ENCODE measurements at places on chromosomes 1 and 21. TPM values are rescaled to one million over a fixed set of nuclear protein-coding genes. Genes with fewer than 3 reads are reported as not detected.

DNA sequence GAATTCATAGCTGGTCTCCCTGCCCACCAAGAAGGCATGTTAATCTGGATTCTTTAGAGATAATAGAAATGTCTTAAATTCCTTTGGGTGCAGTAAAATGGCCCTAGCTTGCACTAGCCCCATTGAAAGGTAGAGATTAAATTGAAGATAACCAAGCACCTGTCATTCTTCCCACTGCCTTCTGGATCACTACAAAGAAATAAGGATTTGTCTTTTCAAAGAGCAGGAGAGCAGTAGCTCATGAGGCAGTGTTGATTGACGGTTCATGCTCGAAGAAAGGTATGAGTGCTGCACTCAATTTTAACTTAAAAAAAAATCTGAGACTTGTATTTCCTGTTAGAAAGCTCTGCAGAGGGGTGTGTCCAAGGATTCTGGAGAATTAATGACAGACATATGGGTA is 74.9 kb upstream of the F3 start:
- no peak for DNase-seq

GRCh38 chr21:42343556-42343955 is 7.2 kb downstream of the TFF2 start:
- no peak for DNase-seq

DNA sequence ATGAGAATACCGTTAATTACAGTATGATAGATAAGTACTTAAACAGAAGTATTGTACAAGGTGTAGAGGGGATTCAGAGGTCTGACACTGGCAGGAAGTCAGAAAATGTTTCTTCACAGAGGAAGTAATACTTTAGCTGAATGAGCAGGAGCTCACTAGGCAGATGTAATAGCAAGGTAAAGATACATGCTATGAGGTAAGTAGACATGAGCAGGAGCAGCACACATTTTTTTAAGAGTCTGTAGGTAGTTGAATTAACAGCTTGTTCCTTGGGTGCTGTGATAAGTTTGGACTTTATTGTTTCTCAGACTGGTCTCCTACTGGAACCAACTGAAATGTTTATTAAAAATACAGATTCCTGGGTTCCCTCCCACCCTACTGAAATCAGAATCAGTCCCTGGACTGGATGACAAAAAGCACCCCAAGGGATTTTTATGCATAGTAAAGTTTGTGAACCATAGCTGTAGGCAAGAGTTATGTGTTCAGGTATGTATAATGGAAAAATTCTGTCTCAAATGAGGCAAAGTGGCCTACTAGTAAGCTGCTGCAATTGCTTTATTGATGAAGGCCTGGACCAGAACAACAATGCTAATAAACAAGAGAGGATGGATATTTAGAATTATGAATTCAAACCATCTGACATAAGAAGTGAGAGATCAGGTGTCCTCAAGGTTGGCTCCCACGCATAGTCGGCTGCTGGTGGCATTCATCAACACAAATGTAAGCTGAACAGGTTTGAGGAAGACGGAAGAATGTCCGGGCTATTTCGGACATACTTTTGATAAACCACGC is 902 bp downstream of the AP4B1 start:
- no peak for DNase-seq

GRCh38 chr21:35411434-35411833 is 362.3 kb upstream of the RUNX1 start:
- no peak for DNase-seq

DNA sequence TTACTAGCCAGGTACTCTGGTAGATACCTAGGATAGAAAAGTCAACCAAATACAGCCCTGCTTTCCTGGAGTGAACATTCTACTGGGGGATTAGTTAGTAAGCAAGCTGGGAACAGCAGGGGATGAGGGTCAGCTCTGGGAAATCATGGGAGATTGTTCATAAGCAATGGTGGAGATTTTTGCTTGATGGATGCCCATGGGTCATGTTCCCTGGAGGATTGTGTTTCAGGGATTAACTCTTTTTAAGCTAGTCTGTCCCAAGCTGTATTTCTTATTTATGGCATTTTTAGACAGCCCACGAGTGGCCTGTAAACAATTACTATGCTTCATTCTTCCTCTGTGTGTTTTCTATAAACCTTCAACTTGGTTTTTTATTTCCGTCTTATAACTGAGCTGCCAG is 18.9 kb downstream of the CACHD1 start:
- DNase-seq = no peak

- no peak for DNase-seq
Measured at GRCh38 chr1:235473806-235474205, 30.4 kb downstream of the B3GALNT2 start.

GRCh38 chr1:165381745-165382505 is 25.4 kb upstream of the LMX1A start:
- DNase-seq = no peak

DNA sequence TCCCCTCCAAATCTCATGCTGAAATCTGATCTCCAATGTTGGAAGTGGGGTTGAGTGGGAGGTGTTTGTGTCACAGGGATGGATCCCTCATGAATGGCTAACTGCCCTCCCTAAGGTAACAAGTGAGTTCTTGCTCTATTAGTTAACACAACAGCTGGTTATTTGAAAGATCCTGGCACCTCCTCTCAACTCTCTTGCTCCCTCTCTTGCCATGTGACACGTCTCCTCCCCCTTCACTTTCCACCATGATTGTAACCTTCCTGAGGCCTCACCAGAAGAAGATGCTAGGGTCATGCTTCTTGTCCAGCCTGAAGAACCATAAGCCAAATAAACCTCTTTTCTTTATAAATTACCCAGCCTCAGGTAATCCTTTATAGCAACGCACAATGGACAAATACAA is 28.5 kb downstream of the DENND2C start:
- DNase-seq = no peak

DNA sequence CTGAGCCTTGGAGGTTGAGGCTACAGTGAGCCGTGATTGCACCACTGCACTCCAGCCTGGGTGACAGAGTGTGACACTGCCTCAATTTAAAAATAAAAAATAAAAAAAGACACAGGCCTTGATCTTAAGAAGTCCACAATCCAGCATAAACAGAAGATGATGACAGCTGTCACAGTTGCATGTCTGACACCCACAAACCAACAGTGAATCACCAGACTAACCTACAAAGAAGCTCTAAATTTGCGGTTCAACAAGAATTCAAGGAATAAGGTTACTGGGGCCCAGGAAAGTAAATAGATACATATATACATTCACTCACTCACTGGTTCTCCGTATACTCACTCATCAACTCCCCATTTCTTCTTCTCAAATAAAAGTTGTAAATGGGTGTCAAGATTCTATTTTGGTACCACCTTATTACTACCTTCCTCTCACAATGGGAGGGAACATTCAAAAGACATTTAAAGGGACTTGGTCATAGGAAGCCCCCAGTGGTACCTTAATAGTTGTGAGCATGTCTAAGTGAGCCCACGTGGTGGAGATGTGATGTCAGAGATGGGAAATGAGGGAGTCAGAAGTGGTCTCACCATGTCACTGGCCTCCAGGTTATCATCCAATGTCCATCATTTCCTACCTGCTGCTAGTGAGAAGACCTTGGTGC is 66.9 kb upstream of the PRDX6 start:
- no peak for DNase-seq

DNA sequence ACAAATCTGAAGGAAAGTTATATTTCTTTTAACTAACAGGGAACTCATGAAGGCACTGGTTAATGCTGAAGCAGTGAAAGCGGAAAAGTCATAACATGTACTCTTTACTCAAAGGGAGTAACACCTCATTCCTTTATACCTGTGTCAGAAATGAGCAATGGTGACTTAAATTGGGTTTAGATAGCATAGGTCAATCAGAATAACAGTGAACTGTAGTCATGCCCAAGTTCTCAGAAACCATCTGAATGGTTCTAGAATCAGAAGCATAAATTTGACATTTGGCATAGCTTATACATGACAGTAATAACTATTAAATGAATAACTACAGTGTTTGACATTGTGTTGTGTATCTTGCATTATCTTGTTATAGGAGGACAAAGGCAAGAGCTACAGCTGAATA is 382.0 kb downstream of the NUF2 start:
- no peak for DNase-seq

DNA sequence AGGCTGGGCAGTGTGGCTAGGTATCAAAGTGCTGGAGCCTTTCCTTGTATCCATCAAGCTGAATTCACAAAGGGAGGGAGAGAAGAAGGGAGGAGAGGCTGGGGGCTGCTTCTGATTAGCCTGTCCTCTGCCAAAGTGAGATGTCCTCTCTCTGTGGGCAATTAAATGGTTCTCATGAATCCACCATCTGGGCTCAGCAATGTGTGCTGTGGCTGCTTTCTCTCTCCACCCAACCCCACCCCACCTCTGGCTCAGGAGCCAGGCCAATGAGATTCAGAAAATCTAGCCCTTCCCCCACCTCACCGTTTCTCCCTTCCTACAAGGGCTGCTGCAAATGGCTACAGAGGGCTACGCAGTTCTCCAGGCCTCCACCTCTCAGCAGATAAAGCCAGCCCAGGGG is 154.6 kb downstream of the TENT5C start:
- DNase-seq = no peak

DNA sequence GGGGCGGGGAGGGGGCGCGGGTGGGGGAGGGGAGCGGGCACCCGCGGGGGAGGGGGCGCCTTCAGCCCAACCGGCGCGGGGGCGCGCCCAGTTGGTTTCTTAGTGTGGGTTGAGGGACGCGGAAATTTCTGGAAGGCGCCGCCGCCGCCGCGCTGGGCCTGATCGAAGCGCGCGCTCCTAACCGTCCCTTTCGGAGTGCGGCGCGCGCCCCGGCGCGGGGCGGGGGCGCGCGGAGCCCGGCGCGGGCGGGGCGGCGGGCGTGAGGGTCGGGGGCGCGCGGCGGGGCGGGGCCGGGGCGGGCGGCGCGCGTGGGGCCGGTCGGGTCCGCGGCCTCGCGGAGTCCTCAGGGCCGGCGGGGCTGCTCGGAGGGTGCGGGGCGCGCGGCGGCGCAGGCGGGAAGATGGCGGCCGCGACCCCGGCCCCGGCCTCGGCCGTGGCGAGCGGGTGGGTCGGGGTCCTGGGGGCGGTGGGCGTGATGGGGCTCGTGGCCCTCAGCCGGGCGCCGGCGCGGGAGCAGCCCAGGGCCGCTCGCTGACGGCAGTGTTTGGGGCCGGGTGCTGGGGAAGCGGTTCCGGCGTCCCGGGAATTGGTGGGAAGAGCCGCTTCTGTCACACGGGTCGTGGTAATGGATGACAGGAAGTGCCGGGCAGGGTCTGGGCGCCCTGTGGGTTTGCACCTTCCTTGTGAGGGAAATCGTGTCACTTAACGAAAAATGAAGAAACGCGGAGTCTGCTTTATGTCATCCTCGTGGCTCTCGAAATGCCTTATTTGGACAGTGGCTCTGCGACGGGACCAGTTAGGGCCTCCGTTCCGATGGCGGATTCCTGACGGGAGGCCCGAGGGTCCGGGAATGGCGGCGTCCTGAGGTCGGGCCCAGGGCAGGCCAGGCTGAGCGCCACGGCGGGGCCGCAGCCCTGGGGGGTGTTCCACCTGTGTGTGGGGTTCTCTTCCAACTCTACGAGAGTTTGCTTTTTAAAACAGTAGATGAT is 764 bp downstream of the PKNOX1 start:
- peak; percentile 74 for DNase-seq

DNA sequence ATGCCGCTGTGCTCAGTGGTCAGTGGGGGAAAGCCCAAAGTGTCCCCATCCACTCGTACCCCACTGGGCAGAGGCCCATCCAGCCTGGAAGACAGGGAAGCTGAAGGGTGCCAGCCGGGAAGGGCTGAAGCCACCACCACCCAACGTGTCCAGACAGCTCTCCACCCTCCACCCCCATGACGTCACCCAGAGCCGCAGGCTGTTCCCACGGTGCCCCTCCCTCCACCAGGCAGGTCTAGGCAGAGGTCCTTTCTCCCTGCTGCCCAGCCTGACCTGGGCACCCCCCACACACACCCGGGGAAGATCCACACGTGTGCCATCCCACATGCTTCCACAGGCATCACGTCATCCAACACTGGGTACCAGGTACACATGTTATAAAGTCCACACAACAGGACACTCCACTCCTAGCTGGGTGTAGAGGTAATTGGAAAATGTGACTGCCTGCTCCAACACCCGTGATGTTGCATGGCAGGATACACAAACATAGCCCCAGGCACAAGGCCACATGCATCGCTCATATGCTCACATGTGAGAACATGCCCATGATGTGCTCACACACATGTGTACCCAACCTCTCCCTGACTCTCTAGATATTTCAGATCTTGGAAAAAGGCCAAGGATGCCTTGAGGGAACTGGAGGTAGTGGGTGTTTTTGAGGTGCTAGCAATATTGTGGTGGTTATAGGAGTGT is 5.1 kb upstream of the ARHGAP30 start:
- no peak for DNase-seq

- DNase-seq = no peak
Measured at GRCh38 chr1:66262208-66262963, 271.6 kb upstream of the SGIP1 start.

DNA sequence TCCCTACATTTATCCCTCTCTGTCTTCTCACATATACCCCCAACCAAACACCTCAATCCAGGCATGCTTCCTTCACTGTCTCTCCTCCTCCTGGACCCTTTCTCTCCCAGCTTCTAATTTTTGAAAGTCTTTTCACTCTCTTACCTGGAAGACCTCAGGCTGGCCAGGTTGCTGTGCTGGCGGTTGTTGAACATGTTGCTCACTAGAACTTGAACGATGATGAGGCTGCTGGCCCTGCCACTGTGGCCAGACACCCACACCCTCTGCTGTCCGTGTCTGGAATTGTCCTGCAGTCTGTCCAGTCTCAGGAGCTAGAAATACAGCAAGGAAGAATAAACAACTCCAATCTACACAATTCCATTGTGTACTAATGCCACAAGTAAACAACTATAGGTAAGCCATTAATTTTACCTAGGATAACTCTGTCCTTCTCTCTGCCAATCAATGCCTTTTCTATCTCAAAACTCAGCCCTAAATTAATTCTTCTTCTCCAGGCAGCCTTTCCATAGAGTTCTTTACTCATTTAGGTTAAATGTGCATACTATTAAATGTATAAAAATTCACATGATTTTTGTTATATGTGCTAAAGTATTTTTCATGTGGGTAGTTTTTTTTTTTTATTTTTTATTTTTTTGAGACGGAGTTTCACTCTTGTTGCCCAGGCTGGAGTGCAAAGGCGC is 5.1 kb upstream of the CTSK start:
- DNase-seq = peak; percentile 72

GRCh38 chr1:221979444-221980032 is 237.6 kb upstream of the DUSP10 start:
- DNase-seq = no peak

DNA sequence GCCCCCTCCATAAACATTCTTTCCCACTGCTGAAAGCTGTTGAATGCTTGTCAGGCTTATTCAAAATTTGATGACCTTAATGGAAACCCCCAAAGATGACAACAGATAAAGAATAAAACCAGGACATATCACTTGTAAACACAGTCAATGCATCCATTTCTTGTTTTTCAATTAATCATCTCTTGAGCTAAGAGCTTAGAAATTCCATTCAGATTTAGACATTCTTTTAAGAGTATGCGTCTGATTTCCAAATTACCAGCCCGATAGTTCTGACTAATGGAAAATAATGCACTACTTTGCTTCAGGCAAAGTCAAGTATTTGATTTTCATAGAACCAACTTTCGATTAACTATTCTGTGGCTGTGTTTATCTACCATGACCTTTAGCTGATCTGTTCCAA is 100.6 kb upstream of the RUNX1 start:
- DNase-seq = no peak

Gene WNT3A
- not detected for total RNA-seq

Gene IVL
- total RNA-seq = not detected

Gene APCS
- total RNA-seq = 0.32 TPM

Gene RGS7
- total RNA-seq = not detected

Gene VANGL2
- total RNA-seq = 1.9 TPM

Gene RGS13
- total RNA-seq = 0.30 TPM

Gene IGSF3
- 17.5 TPM for total RNA-seq

Gene PTGS2
- 1.0 TPM for total RNA-seq

Gene NID1
- total RNA-seq = 51.2 TPM
